ENCODE measurements at places on chromosomes 7 and 10. TPM values are rescaled to one million over a fixed set of nuclear protein-coding genes. Genes with fewer than 3 reads are reported as not detected.

- H3K27ac ChIP-seq = no peak overlapping the region
- H3K4me3 ChIP-seq = no peak overlapping the region
Observed at GRCh38 chr7:108245523-108246226, 115.5 kb upstream of the LAMB4 start.

GRCh38 chr7:125926621-125927020, 997.0 kb upstream of the POT1 start:
- peaks cover 44% of the 10 kb centered on the region for H3K4me1 ChIP-seq
- peaks cover 74% of the 10 kb centered on the region for H3K36me3 ChIP-seq
- DNase-seq = no peak
- H3K27me3 ChIP-seq = no peaks in the 10 kb centered on the region
- peak overlapping the region; percentile 90 for H3K4me3 ChIP-seq

DNA sequence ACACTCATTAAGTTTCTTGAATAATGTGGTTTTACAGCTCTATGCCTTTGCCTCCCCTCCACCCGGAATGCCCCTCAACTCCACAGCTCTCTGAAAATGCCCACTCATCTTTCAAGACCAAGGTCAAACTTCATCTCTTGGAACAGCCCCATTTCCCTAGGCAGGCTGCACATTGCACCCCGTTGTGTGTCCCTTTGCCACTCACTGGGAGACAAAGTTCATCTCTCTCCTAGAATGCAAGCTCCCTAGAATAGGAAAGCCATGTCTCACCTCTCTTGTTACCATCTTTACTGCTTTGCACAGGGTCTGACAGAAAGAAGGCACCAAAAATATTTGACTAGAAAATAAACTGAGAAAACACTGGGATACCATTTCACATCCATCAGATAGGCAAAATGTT, 33.3 kb downstream of the UBE2H start:
- H3K4me1 ChIP-seq = peaks cover 36% of the 10 kb centered on the region
- H3K27ac ChIP-seq = peak overlapping the region; percentile 5
- H3K27me3 ChIP-seq = no peaks in the 10 kb centered on the region
- peaks cover 8% of the 10 kb centered on the region for H3K36me3 ChIP-seq

DNA sequence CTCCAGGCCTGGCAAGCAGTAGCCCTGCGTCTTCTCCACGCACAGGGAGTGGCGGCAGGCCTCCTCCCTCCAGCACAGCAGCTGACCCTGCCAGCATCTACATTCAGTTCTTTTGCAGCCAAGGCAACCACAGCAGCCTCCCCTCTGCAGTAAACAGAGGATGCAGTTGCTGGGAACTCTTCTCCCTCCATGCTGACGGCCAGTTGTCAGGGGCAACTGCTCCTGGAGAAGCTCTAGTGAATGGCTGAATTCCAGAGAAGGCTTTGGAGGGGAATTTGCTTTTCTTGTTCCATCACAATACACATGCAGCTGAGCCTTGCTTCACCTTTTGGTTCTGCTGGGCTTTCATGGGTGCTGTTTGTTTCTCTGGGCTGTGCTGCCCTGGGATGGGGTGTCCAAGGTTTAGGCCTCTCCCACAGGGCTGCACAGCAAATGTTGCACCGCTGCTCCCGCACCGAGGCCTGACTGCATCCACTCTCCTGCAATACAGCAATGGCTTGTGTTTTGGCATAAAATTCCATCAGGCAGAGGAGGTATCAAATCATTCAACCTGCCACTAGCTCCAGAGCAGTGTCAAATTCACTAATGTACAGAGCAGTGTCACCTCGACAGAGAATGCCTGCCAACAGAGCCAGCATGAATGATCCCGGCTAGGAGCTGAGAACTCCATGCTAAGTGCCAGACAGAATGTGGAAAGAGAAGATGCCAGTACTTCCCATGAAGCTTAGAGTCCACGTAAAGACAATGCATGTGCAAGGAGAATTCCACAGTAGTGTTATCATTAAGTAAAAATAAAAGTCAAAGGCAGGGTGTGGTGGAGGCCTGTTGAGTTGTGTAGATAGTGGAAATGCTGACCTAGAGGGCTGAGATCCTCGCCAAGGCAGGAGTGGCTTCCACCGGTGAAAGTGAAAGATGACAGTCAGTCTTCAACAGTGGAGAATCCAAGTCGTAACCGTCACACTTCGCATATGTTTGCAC, 399.6 kb downstream of the DPP6 start:
- H3K27ac ChIP-seq = no peak overlapping the region
- H3K27me3 ChIP-seq = peaks cover 8% of the 10 kb centered on the region

GRCh38 chr10:4217653-4218052, 432.6 kb upstream of the KLF6 start:
- H3K4me3 ChIP-seq = no peak overlapping the region
- peaks cover 50% of the 10 kb centered on the region for H3K4me1 ChIP-seq
- H3K27me3 ChIP-seq = no peaks in the 10 kb centered on the region
- H3K36me3 ChIP-seq = no peaks in the 10 kb centered on the region
- no peak for DNase-seq

- no peaks in the 10 kb centered on the region for H3K4me1 ChIP-seq
- no peak overlapping the region for H3K27ac ChIP-seq
- no peak overlapping the region for H3K4me3 ChIP-seq
- no peaks in the 10 kb centered on the region for H3K27me3 ChIP-seq
- peaks cover 10% of the 10 kb centered on the region for H3K36me3 ChIP-seq
Observed at GRCh38 chr7:81641873-81642272, 128.0 kb downstream of the HGF start.

DNA sequence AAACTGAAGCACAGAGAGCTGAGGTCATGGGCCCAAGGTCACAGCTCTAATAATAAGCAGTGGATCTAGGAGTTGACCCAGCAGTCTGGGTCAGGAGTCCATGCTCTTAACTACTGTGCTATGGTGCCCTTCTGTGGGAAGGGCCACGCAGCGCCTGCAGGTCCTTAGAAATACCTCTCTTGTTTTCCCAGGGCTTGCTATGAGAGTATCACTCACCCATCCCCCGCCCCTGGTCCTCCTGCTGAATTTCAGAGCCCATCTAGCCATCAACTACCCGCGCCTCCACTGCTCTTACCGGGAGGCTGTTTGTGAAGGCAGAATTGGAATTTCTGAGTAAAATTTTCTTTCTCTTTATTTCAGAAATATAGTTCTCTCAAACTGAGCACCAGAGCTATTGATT, 27.3 kb upstream of the CRHR2 start:
- no peak overlapping the region for H3K4me3 ChIP-seq
- peak; percentile 72 for DNase-seq
- no peaks in the 10 kb centered on the region for H3K36me3 ChIP-seq
- H3K27ac ChIP-seq = no peak overlapping the region

DNA sequence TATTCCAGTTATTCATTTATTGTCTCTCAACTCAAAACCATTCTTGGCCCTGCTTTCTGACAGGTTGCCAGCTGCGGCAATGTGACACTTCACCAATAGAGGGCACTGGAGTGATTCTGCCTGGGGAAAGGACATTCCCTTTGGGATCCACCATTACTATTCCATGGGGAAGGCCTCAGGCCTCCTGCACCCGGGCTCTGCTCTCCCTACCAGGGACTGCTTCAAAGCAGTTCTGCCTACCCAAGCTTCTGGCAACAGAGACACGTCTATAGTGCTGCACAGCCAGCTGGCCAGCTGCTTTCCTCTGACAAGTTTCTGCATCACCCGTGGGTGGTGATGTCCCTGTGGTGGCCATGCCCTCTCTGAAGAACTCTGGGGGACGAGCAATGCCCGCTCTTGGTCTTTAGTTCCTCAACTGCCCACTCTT, 163.8 kb downstream of the ELMO1 start:
- no peak overlapping the region for H3K27ac ChIP-seq
- DNase-seq = peak; percentile 80
- H3K36me3 ChIP-seq = no peaks in the 10 kb centered on the region
- H3K27me3 ChIP-seq = no peaks in the 10 kb centered on the region
- peaks cover 39% of the 10 kb centered on the region for H3K4me1 ChIP-seq

DNA sequence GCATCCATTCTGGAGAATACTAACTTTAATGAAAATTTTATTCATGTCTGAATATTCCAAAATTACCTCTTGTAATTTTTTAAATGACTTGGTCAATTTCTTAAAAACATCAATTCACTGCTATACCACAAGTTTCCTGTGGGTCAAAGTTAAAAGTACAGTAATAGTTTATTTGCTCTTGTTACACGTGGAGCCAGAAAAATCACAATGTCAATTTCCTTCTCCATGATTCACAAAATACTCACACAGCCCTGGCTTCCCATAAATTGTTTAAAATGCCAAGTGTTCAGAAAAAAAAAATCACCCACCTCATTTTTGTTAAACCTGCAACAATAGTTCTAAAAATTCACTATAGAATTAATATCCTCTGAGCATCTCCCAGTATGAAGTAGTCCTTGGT, 139.5 kb upstream of the GRM3 start:
- DNase-seq = no peak
- H3K36me3 ChIP-seq = no peaks in the 10 kb centered on the region
- H3K27me3 ChIP-seq = no peaks in the 10 kb centered on the region
- no peak overlapping the region for H3K27ac ChIP-seq
- no peak overlapping the region for H3K4me3 ChIP-seq

- H3K4me1 ChIP-seq = no peaks in the 10 kb centered on the region
- H3K4me3 ChIP-seq = no peak overlapping the region
- DNase-seq = no peak
- H3K36me3 ChIP-seq = peaks cover 6% of the 10 kb centered on the region
- no peak overlapping the region for H3K27ac ChIP-seq
Observed at GRCh38 chr7:157097056-157097329, 41.7 kb upstream of the UBE3C start.

GRCh38 chr10:42645103-42645502, 6.7 kb upstream of the ZNF33B start:
- H3K4me1 ChIP-seq = peaks cover 24% of the 10 kb centered on the region
- H3K27ac ChIP-seq = no peak overlapping the region
- no peaks in the 10 kb centered on the region for H3K27me3 ChIP-seq
- no peak for DNase-seq

DNA sequence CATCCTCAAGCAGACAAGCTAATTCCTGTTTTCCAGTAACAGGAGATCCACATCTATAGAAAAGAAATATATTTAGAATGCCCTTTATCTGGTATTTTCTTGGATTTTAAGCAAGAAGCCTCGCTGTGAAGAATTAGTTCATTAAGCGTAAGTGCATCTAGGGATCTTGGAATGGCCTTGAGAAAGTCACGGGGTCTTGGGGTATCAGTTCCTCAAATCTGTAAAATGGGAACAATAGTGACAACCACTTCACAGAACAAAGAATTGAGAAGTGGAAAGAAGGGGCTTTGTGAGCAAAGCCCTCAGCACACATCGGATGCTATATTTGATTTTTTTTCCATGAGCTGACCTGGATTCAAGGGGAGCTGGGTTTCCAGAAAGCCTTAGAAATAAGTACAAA, 32.3 kb upstream of the WDFY4 start:
- H3K36me3 ChIP-seq = no peaks in the 10 kb centered on the region
- peaks cover 25% of the 10 kb centered on the region for H3K27me3 ChIP-seq
- peaks cover 4% of the 10 kb centered on the region for H3K4me1 ChIP-seq
- H3K4me3 ChIP-seq = no peak overlapping the region

GRCh38 chr10:97895915-97896314, 46.3 kb downstream of the GOLGA7B start:
- no peak overlapping the region for H3K27ac ChIP-seq
- H3K4me1 ChIP-seq = peaks cover 6% of the 10 kb centered on the region
- no peaks in the 10 kb centered on the region for H3K27me3 ChIP-seq
- H3K4me3 ChIP-seq = no peak overlapping the region

DNA sequence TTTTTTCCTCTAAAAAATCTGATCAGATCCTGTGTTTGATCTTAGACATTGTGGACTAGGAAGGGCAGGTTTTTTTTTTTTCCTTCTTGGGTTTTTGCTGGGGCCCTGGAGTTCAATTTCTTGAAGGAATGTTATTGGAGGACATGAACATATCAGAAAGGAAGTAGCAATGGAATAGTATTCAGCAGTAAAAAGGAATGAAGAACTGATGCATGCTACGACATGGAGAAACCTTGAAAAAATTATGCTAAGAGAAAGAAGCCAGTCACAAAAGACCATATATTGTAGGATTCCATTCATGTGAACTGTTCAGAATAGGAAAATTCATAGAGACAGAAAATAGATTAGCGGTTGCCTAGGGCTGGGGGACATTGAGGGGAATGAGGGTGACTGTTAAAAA, 34.0 kb downstream of the FGF8 start:
- no peak for DNase-seq
- H3K27ac ChIP-seq = no peak overlapping the region
- peaks cover 4% of the 10 kb centered on the region for H3K27me3 ChIP-seq
- no peaks in the 10 kb centered on the region for H3K4me1 ChIP-seq

DNA sequence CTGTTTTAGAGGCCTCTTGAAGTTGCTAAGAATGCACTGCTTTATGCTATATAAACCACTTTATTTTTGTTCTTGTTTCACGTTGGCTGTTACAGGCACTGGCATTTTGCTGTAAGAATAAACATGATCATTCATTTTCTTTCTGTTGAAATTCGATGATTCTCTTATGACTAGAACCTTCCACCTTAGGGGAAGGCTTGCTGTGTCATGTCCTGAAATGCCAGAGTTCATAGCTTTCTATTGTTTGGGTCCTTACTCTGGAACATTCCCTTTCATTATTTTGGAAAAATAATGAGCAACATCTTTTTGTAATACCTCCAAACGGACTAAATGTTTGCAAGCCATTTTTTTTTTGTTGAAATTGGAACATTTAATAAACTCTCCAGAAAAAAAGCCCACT, 495.1 kb upstream of the POT1 start:
- no peak for DNase-seq
- no peaks in the 10 kb centered on the region for H3K27me3 ChIP-seq
- no peak overlapping the region for H3K4me3 ChIP-seq
- no peaks in the 10 kb centered on the region for H3K36me3 ChIP-seq
- no peak overlapping the region for H3K27ac ChIP-seq
- peaks cover 8% of the 10 kb centered on the region for H3K4me1 ChIP-seq

- H3K4me1 ChIP-seq = peaks cover 35% of the 10 kb centered on the region
- H3K27ac ChIP-seq = no peak overlapping the region
- no peaks in the 10 kb centered on the region for H3K36me3 ChIP-seq
- no peaks in the 10 kb centered on the region for H3K27me3 ChIP-seq
- H3K4me3 ChIP-seq = no peak overlapping the region
- DNase-seq = no peak
Observed at GRCh38 chr7:97272237-97272975, 154.9 kb downstream of the SDHAF3 start.

DNA sequence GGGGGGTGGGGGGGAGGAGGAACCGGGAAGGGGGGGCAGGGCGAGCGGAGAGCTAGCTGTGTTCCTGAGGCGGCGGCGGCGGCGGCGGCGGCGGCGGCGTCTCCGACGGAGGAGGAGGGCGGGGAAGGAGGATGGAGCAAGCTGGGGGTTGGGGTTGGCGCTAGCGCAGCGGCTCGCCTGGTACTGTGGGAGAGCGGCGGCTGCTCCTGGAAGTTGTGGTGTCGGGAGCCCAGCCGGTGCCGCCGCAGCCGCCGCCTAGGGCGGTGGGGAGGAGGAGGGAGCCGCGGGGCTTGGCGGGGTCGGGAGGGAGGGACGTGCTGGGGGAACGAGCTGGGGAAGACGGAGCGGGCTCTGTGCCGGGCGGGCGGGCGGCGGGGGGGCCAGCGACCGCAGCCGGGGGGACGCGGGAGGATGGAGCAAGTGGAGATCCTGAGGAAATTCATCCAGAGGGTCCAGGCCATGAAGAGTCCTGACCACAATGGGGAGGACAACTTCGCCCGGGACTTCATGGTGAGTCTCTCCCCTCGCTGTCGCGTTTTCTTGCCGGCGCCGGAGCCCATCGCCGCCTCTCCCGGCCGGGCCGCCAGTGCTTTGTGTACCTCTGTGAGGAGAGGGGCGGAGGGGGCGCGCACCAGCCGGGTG, at the start of gene PTPN12:
TSS of gene PTPN12 (plus strand) at position 160 of the 642 bp plus-strand sequence. CDS start at position 412, 252 bp downstream.
- H3K27me3 ChIP-seq = peaks cover 4% of the 10 kb centered on the region
- H3K36me3 ChIP-seq = peaks cover 7% of the 10 kb centered on the region
- peak within 1 kb of the TSS; percentile 96 for H3K27ac ChIP-seq
- peak within 1 kb of the TSS; percentile 95 for H3K4me3 ChIP-seq
- DNase-seq = peak; percentile 71

IFIT3 gene
- total RNA-seq = 0.42 TPM

VSTM4 gene
- 0.71 TPM for total RNA-seq

ATP5MK gene
- total RNA-seq = 305 TPM

UNCX gene
- not detected for total RNA-seq

ACSM6 gene
- total RNA-seq = 0.14 TPM

ZNF425 gene
- 3.8 TPM for total RNA-seq

Measured in WTC11 (cell line).